Upper lobe of right lung (tissue), 1 donor: ENCODE measurements at places on chromosomes 11 and 22. TPM values are rescaled to one million over a fixed set of nuclear protein-coding genes. Genes with fewer than 3 reads are reported as not detected.

- H3K27ac ChIP-seq: no peak overlapping the region
- DNase-seq: no peak
- H3K27me3 ChIP-seq: no peaks in the 10 kb centered on the region
- H3K4me1 ChIP-seq: no peaks in the 10 kb centered on the region
Observed at GRCh38 chr11:15258433-15259165, 143.9 kb downstream of the INSC start.

DNA sequence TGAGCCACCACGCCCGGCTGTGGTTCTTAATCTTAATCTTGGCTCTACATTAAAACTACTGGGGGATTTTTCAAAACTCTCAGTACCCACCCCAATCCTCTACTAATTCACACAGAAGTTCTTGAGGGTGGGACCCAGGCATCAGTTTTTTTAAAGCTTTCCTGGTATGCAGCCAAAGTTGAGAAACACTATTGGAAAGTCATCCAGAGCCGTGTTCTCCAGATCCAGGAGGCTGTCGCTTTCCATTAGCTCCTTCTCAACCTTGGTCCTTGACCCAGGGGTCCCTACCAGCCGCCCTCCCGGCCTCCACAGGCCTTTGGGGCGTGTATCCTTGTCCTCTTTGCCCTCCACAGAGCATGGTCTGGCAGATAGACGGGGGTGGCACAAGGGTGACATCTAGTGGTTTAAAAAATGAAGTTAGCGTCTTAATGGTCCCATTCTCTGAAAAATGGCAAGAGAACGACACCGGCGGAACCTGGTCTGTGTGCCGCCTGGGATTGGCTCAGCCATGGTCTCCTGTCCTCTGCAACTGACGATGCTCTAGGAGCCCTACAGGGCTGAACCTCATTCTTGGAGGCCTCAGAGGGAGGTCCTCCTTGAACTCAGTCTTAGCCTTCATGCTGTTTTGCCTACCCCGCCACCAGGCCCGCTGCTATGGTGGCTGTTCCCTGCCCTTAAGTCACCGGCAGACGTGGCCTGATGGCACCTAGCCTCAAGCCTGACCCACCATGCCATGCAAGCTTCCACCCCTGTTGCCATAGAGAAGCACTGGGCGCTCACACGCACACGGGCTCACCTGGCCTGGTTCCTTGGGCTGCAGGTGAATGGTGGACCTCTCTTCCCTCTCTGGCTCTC, 152.0 kb upstream of the SYN3 start:
- no peaks in the 10 kb centered on the region for H3K4me1 ChIP-seq
- no peak overlapping the region for H3K4me3 ChIP-seq
- no peaks in the 10 kb centered on the region for H3K36me3 ChIP-seq
- DNase-seq: no peak
- H3K27me3 ChIP-seq: peaks cover 14% of the 10 kb centered on the region

GRCh38 chr11:57103899-57104605, 77.7 kb upstream of the LRRC55 start:
- no peaks in the 10 kb centered on the region for H3K4me1 ChIP-seq
- H3K27ac ChIP-seq: no peak overlapping the region
- H3K4me3 ChIP-seq: no peak overlapping the region
- H3K36me3 ChIP-seq: no peaks in the 10 kb centered on the region
- no peak for DNase-seq

- peaks cover 15% of the 10 kb centered on the region for H3K4me1 ChIP-seq
- H3K4me3 ChIP-seq: no peak overlapping the region
- no peak overlapping the region for H3K27ac ChIP-seq
- H3K36me3 ChIP-seq: no peaks in the 10 kb centered on the region
- DNase-seq: no peak
Observed at GRCh38 chr11:17821648-17822400, 87.2 kb downstream of the KCNC1 start.

RBFOX2 gene
- 64.1 TPM for total RNA-seq
